T-helper 1 cell treated with Interleukin-12 subunit alpha and Interleukin-12 subunit beta and Interleukin-4 antibody, amounts not matched to agents 30 ng/mL and 1 ng/mL, for 36 hours (primary cell): ENCODE measurements at places on chromosomes 2 and 18. TPM values are rescaled to one million over a fixed set of nuclear protein-coding genes. Genes with fewer than 3 reads are reported as not detected.

Gene SIX3
- not detected in 2 replicates for total RNA-seq

Gene EFEMP1
- total RNA-seq = not detected in 2 replicates

Gene MARCHF4
- total RNA-seq = not detected in 2 replicates

Gene CFAP65
- total RNA-seq = not detected in 2 replicates

Gene MORN2
- total RNA-seq = 1.7 and 1.8 TPM in 2 replicates

Gene PTPRN
- not detected in 2 replicates for total RNA-seq

Gene METTL4
- 21.2 and 23.8 TPM in 2 replicates for total RNA-seq

Gene NT5DC4
- total RNA-seq = 0.17 TPM in 1 of 2 replicates, not detected in the other

Gene CD302
- total RNA-seq = 0.34 and 0.46 TPM in 2 replicates

Gene CD8B2
- 0.15 and 0.46 TPM in 2 replicates for total RNA-seq

Gene BOK
- total RNA-seq = 0.07 TPM in 2 replicates

Gene MC2R
- total RNA-seq = not detected in 2 replicates

Gene TFCP2L1
- not detected in 2 replicates for total RNA-seq

Gene POMC
- total RNA-seq = 3.4 and 4.6 TPM in 2 replicates

Gene NAB1
- 30.7 and 37.7 TPM in 2 replicates for total RNA-seq

Gene LOXL3
- total RNA-seq = 0.78 and 0.98 TPM in 2 replicates

Gene TMX3
- 64.3 and 66.9 TPM in 2 replicates for total RNA-seq

Gene CTIF
- 3.0 and 4.2 TPM in 2 replicates for total RNA-seq

Gene KCNK3
- not detected in 2 replicates for total RNA-seq

Gene IL1R1
- 0.22 and 0.39 TPM in 2 replicates for total RNA-seq

Gene DHRS9
- 0.12 TPM in 1 of 2 replicates, not detected in the other for total RNA-seq

Gene MC4R
- not detected in 2 replicates for total RNA-seq

Gene SPAST
- 21.4 and 22.6 TPM in 2 replicates for total RNA-seq

Gene SNTG2
- not detected in 2 replicates for total RNA-seq

Gene MOGAT1
- not detected in 2 replicates for total RNA-seq

Gene STPG4
- 0.22 TPM in 1 of 2 replicates, not detected in the other for total RNA-seq

Gene PLEKHB2
- total RNA-seq = 73.4 and 75.7 TPM in 2 replicates

Gene LRRC30
- total RNA-seq = not detected in 2 replicates

Gene CAMKMT
- total RNA-seq = 11.4 and 12.7 TPM in 2 replicates

Gene HAAO
- 0.80 and 0.93 TPM in 2 replicates for total RNA-seq

Gene GCG
- total RNA-seq = not detected in 2 replicates

Gene C2orf78
- not detected in 2 replicates for total RNA-seq

Gene IL18RAP
- 40.3 and 43.4 TPM in 2 replicates for total RNA-seq

Gene SLC4A3
- total RNA-seq = not detected in 2 replicates

Gene DSG3
- not detected in 2 replicates for total RNA-seq

Gene ANKRD30BL
- not detected in 2 replicates for total RNA-seq

Gene SLC5A7
- total RNA-seq = not detected in 2 replicates

Gene CDCA7
- 70.6 and 81.4 TPM in 2 replicates for total RNA-seq

Gene DLGAP1
- total RNA-seq = 0.44 and 0.86 TPM in 2 replicates

Gene IKZF2
- total RNA-seq = 2.6 TPM in 2 replicates

Gene NAT8
- total RNA-seq = not detected in 2 replicates

Gene TDRD15
- total RNA-seq = not detected in 2 replicates

Gene SCYGR4
- total RNA-seq = not detected in 2 replicates

Gene EML4
- total RNA-seq = 108 and 109 TPM in 2 replicates

Gene PCARE
- not detected in 2 replicates for total RNA-seq

Gene PTRHD1
- total RNA-seq = 24.0 and 25.0 TPM in 2 replicates

Gene SLC39A10
- total RNA-seq = 55.8 and 56.0 TPM in 2 replicates

Gene ZSWIM2
- total RNA-seq = not detected in 2 replicates

Gene ARHGAP25
- 153 and 156 TPM in 2 replicates for total RNA-seq

Gene EHD3
- 2.6 and 3.1 TPM in 2 replicates for total RNA-seq

Gene KRTCAP3
- total RNA-seq = 4.8 and 5.5 TPM in 2 replicates

Gene ALPG
- total RNA-seq = not detected in 2 replicates

Gene KCNG2
- total RNA-seq = not detected in 2 replicates

Gene KLHL14
- total RNA-seq = not detected in 2 replicates

Gene CRYBA2
- not detected in 2 replicates for total RNA-seq

Gene PIKFYVE
- total RNA-seq = 37.4 and 40.2 TPM in 2 replicates

Gene REG1B
- not detected in 2 replicates for total RNA-seq

Gene CCL20
- 0.27 TPM in 1 of 2 replicates, not detected in the other for total RNA-seq

Gene BCL2
- total RNA-seq = 141 and 148 TPM in 2 replicates

Gene TRIB2
- total RNA-seq = 38.1 and 38.9 TPM in 2 replicates
